ENCODE measurements at places on chromosomes 6 and 20.

DNA sequence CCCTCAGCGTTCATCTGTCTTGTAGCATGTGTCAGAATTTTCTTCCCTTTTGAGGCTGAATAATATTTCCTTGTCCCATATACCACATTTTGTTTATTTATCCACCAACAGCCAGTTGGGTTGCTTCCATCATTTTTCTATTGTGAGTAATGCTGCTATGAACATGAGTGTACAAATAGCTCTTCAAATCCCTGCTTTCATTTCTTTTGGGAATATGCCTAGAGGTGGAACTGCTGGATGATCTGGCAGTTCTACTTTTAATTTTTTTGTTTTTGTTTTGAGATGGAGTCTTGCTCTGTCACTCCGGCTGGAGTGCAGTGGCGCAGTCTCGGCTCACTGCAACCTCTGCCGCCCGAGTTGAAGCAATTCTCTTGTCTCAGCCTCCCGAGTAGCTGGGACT, 64.7 kb downstream of the SASH1 start:
- DNase-seq: no peak

- DNase-seq: no peak
Measured at GRCh38 chr6:137342607-137343190, 123.5 kb upstream of the IFNGR1 start.

DNA sequence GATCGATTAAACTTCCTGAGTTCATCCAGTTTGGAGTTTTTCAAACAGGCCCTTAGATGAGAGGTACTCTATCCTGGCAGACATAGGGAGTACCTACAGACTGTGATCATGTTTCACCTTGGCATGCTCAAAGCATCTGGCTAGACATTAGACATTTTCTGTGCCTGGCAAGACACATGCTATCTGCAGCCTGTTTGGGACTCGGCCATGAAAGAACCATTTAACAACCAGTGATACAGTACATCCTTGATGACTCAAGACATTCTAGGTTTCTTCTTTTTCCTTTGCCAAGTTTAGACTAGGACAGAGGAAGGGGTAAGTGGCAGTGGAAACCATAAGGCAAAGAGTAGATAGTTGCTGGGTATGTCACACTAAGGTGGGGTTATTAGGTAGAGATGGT, 15.4 kb upstream of the PAQR8 start:
- no peak for DNase-seq

DNA sequence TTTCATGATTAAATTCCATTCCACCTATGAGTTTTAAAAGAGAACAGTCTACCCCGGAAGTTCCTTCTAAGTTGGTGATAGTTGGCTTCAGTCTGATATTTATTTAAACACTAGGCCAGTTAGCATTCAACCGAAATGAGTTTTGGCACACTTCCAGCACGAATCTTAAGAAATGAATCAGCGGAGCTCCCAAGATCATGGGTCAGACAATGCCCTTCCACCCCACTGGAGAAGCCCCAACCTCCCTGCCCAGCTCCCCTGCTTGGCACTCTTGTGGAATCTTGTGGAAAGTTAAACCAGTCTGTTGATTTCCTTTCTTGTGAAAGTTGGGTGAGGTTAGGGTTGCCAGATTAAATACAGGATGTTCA, 64.3 kb downstream of the MKKS start:
- DNase-seq: no peak

DNA sequence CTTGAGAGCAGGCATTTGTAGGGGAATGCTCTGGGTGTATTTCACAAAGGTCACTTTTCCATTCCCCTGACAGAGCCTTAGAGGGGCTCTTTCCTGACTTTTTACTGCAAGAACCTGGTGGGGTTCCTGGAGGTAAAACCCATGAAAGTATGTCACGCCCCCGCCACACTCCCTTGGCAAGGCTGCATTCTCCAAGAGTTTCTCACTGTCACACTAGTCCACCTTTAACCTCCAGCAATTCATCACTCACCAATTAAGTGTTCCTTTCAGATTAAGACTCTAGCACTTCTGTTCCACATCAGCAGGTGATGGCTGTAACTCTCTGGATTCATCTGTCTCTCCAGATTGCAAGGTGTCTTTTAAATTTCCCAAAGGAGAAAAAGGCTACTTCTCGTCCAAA, 32.7 kb upstream of the NKX2-4 start:
- DNase-seq: no peak

DNA sequence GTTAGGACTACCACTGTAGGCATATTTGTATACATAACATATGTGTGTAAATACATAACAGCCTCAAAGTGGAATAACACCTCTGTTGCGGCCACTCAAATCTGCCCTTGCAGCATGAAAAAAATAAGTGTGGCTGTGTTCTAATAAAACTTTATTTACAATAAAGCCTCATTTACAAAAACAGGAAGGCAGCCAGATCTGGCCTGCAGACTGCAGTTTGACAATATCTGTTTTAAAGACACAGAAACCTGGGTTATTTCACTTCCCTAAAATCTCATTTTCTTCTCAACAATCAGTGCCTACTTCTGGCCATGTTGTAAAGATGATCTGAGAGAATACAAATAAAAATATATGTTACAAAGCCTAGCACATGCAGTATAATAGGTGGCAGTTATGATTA, 53.9 kb upstream of the SCML4 start:
- DNase-seq: no peak

GRCh38 chr6:125945378-125946141, 11.0 kb upstream of the HINT3 start:
- no peak for DNase-seq

DNA sequence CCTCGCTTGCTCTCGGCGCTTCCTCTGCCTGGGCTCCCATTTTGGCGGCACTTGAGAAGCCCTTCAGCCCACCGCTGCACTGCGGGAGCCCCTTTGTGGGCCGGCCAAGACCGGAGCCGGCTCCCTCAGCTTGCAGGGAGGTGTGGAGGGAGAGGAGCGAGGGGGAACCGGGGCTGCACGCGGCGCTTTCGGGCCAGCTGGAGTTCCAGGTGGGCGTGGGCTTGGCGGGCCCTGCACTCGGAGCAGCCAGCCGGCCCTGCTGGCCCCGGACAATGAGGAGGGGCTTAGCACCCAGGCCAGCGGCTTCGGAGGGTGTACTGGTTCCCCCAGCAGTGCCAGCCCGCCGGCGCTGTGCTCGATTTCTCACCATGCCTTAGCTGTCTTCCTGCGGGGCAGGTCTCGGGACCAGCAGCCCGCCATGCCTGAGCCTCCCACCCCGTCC, 10.2 kb upstream of the SRPK1 start:
- DNase-seq: no peak

DNA sequence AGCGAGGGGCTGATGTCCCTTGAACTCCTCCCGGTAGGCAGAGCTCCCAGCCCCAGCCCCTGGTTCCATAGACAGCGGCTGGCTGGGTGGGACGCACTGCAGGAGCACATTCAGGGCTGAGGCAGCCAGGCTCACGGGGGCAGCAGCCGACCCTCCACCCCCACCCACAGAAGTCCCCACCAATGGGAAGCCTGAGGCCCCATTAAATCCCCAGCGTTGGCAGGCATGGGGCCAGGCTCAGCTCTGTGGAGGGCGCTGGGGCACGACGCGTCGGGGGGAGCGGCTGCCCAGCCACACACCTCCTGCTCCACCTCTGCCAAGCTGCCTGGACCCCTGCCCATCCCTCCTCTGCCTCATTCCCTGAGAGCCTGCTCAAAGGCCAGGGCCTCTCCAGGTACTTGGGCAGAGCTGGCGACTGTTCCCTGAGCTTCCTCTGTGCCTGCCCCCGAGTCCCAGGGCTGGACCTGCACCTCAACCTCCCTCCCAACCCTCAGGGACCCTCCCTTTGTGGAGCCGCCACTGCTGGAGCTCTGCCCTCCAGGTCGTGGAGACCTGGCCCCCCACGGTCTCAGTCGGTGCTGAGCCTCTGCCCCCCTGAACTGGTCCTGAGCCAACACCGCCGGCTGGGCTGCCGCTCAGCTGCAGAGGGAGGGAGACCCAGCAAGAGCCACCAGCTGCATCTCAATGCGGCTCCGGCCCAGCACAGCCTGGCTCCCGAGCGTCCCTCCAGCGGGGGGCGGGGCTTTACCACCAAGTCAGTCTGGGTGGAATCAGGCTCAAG, 9.1 kb downstream of the CHRNA4 start:
- DNase-seq: peak; percentile 79

GRCh38 chr6:147384029-147384428, 124.5 kb upstream of the SAMD5 start:
- DNase-seq: no peak

- no peak for DNase-seq
Measured at GRCh38 chr20:48461091-48461734, 366.6 kb downstream of the PREX1 start.

- peak; percentile 86 for DNase-seq
Measured at GRCh38 chr20:63014710-63015109, 7.9 kb upstream of the BHLHE23 start.

GRCh38 chr6:132932588-132932987, 118.2 kb downstream of the RPS12 start:
- no peak for DNase-seq

- DNase-seq: peak; percentile 76
Measured at GRCh38 chr6:84768442-84769174, 4.2 kb upstream of the TBX18 start.

Data from retina (tissue), 1 donor.